ENCODE measurements at places on chromosomes 5 and 9.

DNA sequence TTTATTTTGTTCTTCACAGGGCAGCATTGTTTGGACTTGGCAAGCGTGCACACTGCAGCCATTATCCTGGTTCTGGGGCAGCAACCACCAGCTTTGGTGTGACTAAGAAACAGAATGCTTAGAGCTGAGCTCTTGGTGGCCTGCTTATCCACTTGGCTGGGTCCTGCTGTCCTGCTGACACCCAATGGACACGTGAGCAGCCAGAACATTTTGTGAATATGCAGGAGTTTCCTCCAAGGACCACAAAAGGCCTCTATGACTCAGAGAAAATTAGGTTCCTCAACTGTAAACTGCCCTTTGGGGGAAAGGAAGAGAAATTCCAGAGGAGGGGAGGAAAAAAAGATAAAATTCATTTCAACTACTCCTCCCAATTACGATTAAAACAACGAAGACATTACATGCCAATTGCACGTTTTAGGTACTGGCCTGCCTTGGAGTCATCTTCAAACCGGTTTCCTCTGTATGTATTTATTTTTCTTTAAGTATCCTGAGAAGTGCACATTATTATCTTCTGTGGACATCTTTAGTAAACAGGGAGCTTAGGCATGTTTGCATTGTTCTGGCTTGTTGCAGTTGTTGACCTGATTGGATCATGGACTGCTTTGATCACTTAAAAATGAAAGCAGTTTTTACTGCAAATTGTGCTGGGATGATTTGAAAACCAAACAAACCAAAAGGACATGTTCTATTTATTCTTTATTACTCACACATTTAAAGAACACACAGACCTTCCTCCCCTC is 82.3 kb upstream of the TLE4 start:
- no peak for DNase-seq

- DNase-seq = no peak
These were observed 106.3 kb upstream of the NR3C1 start for GRCh38 chr5:143509758-143510221.

DNA sequence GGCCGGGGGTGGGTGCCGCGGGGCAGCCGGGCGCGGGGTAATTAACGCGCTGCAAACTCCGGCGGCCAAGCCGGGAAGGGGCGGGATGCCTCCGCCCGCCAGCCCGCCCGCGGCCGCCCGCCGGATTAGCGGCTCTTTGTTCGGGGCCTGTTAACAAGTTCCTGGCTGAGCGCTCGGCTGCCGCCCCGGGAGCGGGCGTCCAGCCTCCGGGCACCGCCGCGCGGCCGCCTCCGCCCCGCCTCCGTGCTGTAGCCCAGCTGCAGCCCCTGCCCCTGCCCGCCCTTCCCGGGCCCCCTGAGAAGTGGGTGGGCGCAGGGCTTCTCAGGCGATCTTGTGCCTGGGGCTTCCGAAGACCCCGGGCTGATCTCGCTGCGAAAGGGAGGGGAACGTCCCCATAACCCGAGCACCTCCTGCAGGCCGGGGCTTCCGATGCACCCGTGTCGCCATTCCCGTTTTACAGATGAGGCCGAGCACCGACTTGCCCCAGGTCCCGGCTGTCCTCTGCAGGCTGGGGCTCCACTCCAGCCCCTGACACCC is 7.5 kb downstream of the UNC5A start:
- no peak for DNase-seq

DNA sequence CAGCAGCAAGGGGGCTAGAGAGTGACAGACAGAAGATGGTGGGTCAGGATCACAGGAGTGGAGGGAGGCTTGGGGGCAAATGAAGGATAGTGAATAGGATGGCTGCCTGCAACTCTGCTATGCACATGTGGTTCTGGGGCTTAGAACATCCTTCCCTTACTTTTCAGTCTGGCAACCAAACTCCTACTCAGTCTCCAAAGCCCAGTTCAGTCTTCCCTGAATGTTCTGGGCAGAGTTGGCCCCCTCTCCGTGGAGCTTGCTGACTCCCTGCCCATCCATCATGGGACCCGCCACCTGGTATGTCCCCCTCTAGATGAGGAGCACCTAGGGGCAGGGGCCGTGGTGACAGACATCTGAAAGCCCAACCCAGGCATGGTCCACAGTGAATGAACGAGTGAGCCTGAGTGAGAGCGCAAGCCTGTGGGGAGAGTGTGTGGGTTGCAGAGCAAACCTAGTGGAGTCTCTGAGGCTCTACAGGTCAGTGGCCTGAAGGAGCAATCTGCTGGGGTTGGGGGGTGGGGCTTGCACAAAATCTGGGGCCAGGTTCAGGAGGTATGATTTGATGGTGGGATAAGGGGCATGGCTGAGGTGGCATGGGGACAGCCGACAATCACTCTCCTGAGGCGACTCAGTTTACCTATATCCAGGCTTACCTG is 180.6 kb downstream of the FGF18 start:
- DNase-seq = no peak

GRCh38 chr9:123710299-123710698 is 219.6 kb downstream of the DENND1A start:
- no peak for DNase-seq

DNA sequence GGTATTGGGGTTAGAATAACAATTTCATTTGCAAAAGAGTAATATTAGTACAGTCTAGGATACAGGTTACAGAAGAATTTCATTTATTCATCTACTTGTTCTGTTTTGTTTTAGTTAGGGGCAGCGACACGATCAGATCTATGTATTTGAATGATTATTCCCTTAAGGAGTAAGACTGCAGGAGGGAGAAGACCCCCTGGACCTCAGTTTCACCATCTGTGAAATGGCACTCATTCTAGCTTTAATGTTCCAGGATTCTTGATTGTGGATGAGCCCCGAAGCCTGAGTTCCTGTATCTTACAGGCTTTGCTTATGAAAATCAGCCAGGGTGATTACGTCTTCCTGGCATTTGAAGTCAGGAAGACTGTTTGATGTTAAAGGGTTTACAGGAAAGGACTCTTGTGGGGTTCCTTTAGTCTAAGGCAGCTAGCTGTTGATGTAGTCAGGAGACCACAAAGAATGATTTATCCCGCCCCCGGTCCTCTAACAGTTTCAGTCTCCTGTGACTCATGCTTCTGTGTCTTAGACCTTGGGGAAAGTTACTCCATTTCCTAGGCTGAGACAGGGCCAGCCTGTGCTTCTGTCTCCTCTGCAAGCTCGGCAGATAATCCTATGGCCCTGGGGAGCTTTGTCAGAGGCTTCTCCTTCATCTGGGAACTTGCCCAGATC is 11.5 kb downstream of the SMIM3 start:
- DNase-seq = peak; percentile 30

GRCh38 chr5:90786756-90787155 is 228.2 kb downstream of the ADGRV1 start:
- DNase-seq = no peak

DNA sequence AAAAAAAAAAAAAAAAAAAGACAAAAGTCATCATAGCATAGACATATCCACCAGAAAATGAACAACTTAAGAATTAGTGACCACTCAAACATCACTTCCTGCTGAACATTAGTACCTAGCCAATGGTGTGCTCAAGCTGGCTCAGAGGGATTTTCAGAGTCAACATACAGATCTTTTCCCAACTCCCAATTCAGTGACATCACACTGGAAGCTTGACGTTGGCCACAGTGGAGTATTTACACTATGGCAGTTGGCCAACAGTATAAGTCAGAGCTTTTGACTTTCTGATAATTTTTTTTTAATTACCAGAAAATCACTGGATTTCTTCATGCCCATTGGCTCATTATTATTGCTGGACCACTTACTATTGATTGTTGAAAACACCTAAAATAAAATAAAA is 383.5 kb downstream of the ARHGEF28 start:
- no peak for DNase-seq

GRCh38 chr5:172266071-172266675 is 17.4 kb downstream of the UBTD2 start:
- DNase-seq = no peak

GRCh38 chr5:170306381-170306831 is 8.8 kb upstream of the LCP2 start:
- DNase-seq = no peak

GRCh38 chr5:35004200-35004599 is 43.5 kb downstream of the AGXT2 start:
- no peak for DNase-seq

GRCh38 chr5:103889500-103890209 is 327.1 kb upstream of the NUDT12 start:
- no peak for DNase-seq

- DNase-seq = no peak
These were observed 39.9 kb downstream of the DOCK8 start for GRCh38 chr9:254516-254915.

DNA sequence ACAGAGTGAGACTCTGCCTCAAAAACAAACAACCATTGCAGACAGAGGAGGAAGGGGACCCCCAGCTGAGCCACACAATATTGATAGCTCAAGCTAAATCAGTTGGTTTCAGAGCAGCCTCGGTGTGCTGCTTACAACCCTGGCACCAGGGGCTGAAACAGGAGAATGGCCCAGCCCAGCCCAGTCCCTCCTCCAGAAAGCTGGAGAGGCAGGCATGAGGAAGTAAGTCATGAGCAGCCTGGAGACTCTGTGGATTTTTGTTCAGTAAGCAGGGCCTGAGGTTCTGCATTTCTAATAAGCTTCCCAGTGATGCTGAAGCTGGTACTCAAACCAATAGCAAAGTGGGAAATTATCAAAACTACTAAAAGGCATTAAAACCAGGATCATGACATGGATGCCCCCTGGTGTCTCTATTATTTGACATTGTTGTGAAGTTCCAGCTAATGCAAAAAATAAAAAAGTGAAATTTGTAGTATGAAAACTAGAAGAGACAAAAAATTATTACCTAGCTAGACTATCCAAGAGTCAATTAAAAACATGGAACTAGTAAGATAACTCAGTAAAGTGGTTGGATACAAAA is 14.2 kb downstream of the PRRT1B start:
- no peak for DNase-seq

GRCh38 chr9:81052846-81053245 is 636.5 kb downstream of the TLE1 start:
- DNase-seq = no peak

GRCh38 chr9:133717113-133718031 is 20.8 kb downstream of the SARDH start:
- DNase-seq = no peak

DNA sequence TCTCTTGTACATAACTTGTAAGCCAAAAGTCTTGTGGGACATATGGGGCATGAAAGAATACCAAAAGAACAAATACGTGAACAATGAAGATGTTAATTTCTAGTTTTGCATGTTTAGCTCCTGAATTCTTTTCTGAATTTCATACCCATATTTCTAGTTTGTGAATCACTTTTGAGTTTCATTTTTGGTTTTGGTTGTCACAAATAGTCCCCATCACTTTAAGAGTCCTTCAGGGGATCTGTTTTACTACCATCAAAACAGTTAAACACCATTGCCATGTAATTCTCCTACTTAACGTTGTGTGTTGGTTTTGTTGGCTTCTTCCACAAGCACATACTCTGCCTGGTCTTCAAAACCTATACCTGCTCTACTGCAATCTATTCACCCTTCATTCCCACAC is 27.0 kb downstream of the VCAN start:
- DNase-seq = no peak

DNA sequence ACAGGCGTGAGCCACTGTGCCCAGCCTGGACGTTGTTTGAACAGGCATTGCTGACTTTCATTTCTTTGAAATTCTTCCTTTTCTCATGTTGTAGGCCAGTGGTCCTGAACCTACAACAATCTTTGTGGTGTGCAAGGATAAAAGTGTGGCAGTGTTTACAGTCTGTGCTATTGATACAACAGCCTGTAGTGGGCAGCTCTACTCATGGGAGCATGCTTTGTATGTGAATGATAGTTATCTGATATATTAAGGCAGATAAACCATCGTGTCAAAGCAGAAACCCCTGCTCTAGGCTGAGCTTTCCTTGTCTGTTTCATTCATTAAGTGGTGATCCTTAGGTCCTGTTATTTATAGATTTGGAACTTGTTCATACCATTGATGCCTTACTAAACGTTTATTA is 42.6 kb downstream of the CSNK1G3 start:
- DNase-seq = no peak

DNA sequence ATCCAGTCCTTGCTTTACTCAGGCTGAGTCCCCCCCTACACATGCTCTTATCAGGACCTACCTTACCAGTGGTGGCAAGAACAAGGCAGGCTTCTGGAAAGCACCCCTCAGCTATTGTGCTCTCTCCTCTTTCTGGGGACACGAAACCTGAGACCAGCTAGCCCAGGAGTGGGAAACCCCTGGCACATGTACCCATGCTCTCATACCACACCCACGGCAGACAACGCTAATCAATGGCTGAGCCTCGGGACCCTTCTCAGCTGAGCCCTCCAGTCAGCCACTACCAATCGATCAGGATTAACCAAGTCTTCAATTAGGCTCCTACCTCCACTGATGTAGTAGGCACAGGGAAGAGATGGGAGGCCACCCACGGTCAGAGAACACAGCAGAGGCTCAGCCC is 65.1 kb downstream of the VAV2 start:
- DNase-seq = no peak

GRCh38 chr5:53604309-53604708 is 43.9 kb downstream of the NDUFS4 start:
- no peak for DNase-seq

- DNase-seq = no peak
These were observed 715 bp downstream of the RC3H2 start for GRCh38 chr9:122904466-122904822.

- DNase-seq = no peak
These were observed 730.4 kb upstream of the MEF2C start for GRCh38 chr5:89613222-89613956.

- DNase-seq = no peak
These were observed 73.7 kb upstream of the PRDM9 start for GRCh38 chr5:23433534-23434315.

GRCh38 chr9:91625331-91625730 is 201.7 kb upstream of the NFIL3 start:
- DNase-seq = no peak
